Upper lobe of right lung (tissue), 1 donor: ENCODE measurements at places on chromosomes 12 and 14. TPM values are rescaled to one million over a fixed set of nuclear protein-coding genes. Genes with fewer than 3 reads are reported as not detected.
A peak's percentile ranks its signal among the peaks of the same experiment; 100 is the strongest.

DNA sequence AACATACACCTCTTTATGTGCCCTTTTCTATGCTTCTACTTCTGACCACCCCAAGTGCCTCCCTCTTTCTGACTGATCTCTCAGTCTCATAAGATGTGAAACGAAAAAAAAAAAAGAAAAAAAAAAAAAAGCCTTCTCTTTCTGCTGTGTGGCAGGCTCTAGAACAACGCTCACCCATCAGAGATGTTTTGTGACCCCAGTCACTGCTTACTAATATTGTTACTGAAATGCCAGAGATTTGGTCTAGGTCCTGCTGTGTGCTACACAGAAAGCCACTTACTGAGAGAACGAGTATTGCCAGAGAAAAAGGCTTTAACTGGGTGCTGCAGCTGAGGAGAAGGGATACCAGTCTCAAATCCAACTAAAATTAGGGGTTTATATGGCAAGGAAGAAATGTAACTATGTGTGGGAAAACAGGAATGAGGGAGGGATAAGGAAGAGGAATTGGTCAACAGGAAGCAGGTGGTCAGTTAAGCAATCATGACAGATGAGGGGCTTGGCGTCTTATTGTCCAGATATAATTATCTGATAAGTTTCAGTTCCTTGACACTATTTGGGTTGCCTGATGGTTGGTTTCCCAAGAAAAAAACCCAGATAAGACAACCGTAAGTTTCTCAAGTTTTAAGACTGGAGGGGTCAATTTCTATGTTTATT, 149.0 kb downstream of the NAV3 start:
- no peaks in the 10 kb centered on the region for H3K4me1 ChIP-seq
- H3K27ac ChIP-seq: no peak overlapping the region
- H3K4me3 ChIP-seq: no peak overlapping the region
- no peaks in the 10 kb centered on the region for H3K27me3 ChIP-seq
- no peaks in the 10 kb centered on the region for H3K36me3 ChIP-seq

Gene RNF212B
- total RNA-seq: not detected

Gene GPRC5D
- total RNA-seq: not detected

DNA sequence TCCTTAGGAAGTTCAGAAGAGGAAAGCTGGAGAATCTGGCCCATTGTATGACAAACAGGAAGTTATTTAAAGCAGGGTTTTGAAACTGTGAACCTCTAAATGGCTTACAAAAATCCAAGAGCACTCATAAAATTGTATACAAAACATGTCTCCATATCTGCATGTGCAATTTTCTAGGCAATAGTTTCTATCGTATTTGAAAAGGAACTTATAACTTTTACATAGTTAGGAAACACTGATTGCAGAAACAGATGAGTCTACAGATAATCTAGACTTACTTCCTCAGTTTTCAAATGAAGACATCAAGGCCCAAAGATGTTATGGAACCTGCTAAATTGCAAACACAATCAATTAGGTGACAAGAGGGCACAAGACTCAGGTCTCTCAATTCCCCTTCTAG, 53.3 kb upstream of the ETV6 start:
- no peak for DNase-seq
- no peaks in the 10 kb centered on the region for H3K27me3 ChIP-seq
- no peak overlapping the region for H3K27ac ChIP-seq
- no peak overlapping the region for H3K4me3 ChIP-seq
- no peaks in the 10 kb centered on the region for H3K4me1 ChIP-seq

DNA sequence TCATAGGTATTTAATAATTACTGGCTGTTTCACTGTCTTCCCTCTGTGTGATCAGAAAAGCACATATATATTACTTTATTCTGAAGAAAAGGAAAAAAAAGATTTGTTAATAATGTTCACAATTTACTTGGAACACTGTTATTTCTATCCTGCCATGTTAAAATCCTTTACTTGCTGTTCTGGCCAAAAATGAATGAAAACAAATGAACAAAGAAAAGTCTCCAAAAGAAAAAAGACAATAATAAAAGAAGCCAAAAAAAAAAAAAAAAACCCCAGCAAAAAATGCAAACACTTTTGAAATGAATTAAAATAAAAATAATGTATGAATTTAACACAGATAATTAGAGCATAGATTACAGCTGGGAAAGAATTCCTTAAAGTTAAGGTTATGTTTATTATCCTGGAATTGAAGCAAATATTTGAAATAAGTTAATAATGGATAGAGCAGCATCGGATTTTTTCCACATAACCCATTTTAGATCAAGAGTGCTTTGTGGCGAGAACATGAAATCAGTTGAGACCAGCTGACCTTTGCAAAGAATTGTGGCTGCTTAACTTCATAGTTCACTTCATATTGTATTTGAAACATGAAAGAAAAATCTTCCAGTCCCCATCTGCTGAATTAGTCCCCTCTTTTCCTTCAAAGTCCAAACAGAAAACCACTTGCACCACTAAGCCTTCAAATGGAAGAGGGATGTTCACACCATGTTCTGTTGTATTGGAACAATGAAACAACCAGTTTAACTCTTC, 444.8 kb downstream of the ADAMTS20 start:
- DNase-seq: no peak
- H3K4me3 ChIP-seq: no peak overlapping the region
- no peak overlapping the region for H3K27ac ChIP-seq

- H3K36me3 ChIP-seq: no peaks in the 10 kb centered on the region
- H3K4me3 ChIP-seq: no peak overlapping the region
- no peak for DNase-seq
- peaks cover 4% of the 10 kb centered on the region for H3K27me3 ChIP-seq
Measured at GRCh38 chr12:100706033-100706432, 88.5 kb upstream of the ANO4 start.

Gene CCDC175
- not detected for total RNA-seq

DNA sequence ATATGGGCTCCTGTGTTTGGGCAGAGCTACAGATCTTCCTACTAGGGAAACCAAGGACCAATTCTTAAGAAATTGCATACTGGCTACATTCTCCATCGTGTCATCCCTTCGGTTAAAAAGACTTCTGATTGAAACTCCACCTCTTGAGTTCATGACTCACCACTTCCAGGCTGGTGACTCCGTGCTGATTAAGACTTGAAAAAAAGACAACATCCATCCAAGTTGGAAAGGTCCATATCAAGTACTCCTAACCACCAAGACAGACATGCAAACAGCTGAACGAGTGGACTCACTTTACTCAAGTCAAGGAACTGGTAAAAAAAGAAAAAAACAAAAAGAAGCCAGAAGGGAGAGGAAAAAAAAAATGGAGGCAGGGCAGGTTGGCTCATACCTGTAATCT, 63.4 kb downstream of the APOBEC1 start:
- H3K4me3 ChIP-seq: no peak overlapping the region
- no peaks in the 10 kb centered on the region for H3K4me1 ChIP-seq
- no peak overlapping the region for H3K27ac ChIP-seq
- no peaks in the 10 kb centered on the region for H3K27me3 ChIP-seq
- DNase-seq: no peak
- H3K36me3 ChIP-seq: no peaks in the 10 kb centered on the region

DNA sequence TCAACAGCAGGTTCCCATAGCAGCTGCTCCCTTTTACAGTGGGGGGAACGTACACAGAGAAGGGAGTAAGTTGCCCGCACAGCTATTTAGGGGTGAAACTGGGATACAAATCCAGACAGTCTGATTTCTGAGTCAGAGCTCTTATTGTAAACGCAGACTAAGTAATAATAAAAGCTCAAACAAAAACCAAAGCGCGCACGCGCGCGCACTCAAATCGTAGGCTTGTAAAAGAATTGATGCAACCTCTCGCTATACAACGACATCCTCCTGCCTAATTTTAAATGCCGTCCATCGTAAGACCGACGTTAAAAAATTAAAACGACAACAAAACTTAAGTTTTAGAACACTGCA, 747 bp upstream of the DACT1 start:
- H3K4me3 ChIP-seq: peak overlapping the region; percentile 67
- peak; percentile 70 for DNase-seq
- H3K27me3 ChIP-seq: no peaks in the 10 kb centered on the region
- H3K36me3 ChIP-seq: peaks cover 6% of the 10 kb centered on the region
- peaks cover 16% of the 10 kb centered on the region for H3K4me1 ChIP-seq

Gene SOAT2
- not detected for total RNA-seq

DNA sequence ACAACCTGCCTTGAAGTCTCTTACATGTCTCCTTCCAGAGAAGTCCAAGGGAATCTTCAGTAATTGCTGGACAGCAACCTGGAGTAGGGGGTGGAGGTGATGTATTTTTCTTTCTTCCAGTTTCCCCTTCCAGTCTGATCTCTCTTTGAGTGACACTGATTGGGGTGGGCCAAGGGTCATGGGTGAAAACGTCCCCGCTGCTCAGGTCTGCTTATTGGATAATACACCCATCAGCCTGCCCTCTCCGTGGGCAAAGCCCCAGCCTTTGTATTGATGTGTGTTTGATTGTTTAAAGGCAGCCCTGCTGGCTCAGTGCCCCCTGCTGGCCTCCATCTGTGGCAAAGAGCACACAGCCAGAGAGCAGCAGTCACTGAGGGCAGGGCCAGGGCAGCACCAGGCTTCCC, 35.7 kb upstream of the ATP2A2 start:
- no peaks in the 10 kb centered on the region for H3K27me3 ChIP-seq
- DNase-seq: peak; percentile 68
- H3K36me3 ChIP-seq: no peaks in the 10 kb centered on the region
- peaks cover 11% of the 10 kb centered on the region for H3K4me1 ChIP-seq

DNA sequence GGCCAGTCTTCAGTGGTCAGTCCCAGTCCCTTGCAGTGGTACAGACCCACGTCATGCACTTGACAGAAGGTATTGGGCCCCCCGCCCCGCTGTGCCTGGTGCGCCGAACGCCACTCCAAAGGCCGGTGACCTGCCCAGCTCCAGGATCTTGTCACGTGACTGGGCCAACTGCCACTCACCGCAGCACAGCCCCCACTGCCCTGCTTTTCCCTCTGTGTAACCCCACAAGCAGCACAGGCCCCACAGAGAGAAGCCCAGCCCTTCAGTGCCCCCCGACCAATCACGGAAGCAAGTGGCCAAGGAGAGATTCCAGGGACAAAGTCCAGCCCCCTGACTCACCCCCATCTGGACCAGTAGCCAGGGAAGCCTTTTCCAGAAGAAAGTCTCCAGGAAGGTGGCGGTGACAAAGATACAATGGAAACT, 498 bp downstream of the GPR132 start:
- no peaks in the 10 kb centered on the region for H3K27me3 ChIP-seq
- H3K4me3 ChIP-seq: peak overlapping the region; percentile 42
- peaks cover 28% of the 10 kb centered on the region for H3K4me1 ChIP-seq

DNA sequence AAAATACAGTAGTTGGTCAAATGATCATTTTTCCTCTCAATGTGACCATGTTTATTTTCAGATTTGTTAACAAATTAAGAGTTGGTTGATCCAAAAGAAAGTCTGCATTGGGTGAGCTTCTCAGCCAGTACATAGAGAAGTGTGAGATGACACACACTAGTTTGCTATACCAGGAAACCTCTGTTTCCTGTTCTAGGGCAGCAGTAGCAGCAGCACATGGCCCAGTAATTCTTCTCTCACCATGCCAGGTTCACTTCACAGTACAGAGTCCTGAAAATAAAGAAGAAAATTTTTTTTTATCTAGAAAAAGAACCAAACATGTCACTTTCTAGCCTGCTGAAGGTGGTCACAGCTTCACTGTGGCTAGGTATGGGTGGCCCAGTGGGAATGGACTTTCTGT, 250.2 kb upstream of the OR4E1 start:
- no peak for DNase-seq
- H3K4me1 ChIP-seq: no peaks in the 10 kb centered on the region
- H3K27ac ChIP-seq: peak overlapping the region; percentile 28
- no peak overlapping the region for H3K4me3 ChIP-seq
- H3K36me3 ChIP-seq: no peaks in the 10 kb centered on the region

DNA sequence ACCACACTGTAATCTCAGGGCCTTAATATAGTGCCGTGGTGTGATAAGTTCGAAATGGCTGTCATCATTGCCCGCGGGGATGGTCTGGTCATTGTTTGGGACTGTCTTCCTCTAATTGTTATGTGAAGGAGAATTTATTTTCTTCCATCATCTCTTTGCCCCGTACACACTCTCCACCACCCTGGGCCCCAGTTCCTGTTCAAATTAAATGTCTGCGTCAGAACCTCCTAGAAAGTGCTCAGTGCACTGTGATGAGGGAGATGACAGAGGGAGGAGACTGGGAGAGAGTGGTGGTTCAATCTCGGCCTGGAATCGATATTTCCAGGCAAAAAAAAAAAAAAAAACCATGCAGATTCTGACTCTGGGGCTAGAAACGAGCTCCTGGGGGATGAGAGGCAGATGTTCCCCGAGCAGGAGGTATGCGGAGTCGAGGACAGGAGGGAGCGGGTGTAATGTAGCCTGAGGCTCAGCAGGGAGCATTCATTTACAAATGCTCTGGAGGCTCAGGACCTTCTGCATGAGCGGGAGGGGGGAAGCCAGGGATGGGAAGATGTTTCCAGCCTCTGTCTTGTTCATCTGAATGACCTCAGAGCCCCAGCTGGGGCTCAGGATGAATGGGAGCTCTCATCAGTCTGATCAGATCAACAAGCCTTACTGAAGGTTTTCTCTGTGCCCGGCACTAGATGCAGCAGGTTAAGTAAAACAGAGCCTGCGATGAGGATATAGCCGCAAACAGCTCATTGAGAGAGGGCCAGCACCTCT, 219.5 kb downstream of the TBX5 start:
- H3K27ac ChIP-seq: no peak overlapping the region
- no peaks in the 10 kb centered on the region for H3K4me1 ChIP-seq
- H3K27me3 ChIP-seq: no peaks in the 10 kb centered on the region
- no peaks in the 10 kb centered on the region for H3K36me3 ChIP-seq
- DNase-seq: no peak

GRCh38 chr14:91142214-91142668, 28.4 kb downstream of the DGLUCY start:
- H3K4me1 ChIP-seq: peaks cover 21% of the 10 kb centered on the region
- H3K27ac ChIP-seq: peak overlapping the region; percentile 42
- no peak overlapping the region for H3K4me3 ChIP-seq

Gene RIC8B
- total RNA-seq: 11.6 TPM

DNA sequence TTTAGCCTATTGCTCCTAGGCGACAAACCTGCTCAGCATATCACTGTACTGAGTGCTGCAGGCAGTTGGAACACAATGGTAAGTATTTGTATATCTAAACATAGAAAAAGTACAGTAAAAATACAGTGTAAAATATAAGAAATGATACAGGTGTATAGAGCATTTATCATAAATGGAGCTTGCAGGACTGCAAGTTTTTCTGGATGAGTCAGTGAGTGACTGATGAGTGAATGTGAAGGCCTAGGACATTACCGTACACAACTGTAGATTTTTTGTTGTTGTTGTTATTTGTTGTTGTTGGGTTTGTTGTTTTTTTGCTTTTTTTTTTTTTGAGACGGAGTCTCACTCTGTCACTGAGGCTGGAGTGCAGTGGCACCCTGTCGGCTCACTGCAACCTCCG, 33.4 kb downstream of the PNMA1 start:
- DNase-seq: no peak
- H3K27me3 ChIP-seq: no peaks in the 10 kb centered on the region
- no peak overlapping the region for H3K27ac ChIP-seq
- H3K36me3 ChIP-seq: no peaks in the 10 kb centered on the region
- no peak overlapping the region for H3K4me3 ChIP-seq

DNA sequence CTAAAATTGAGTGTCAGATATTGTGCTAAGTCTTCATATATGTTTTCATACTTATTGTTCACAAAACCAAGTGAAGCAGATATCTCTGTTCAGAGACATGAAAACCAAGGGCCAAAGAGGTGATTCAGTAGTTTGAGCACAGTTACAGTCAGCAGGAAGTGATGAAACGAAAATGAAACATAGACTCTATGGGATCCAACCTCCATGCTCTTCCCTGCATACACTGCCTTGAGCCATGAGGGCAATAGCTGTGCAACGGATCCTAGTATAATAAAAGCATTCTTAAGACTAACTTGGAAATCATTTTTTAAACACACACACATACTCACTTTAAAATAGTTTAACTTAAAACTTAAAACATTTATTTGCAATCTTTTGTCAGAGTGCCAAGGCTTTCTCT, 27.9 kb downstream of the ESR2 start:
- no peaks in the 10 kb centered on the region for H3K4me1 ChIP-seq
- no peaks in the 10 kb centered on the region for H3K36me3 ChIP-seq
- no peak overlapping the region for H3K4me3 ChIP-seq
- DNase-seq: no peak

Gene HOXC10
- not detected for total RNA-seq
